Astrocyte of the spinal cord (primary cell): ENCODE measurements at places on chromosomes 16 and 17.
A peak's percentile ranks its signal among the peaks of the same experiment; 100 is the strongest.

GRCh38 chr17:42276609-42277341 is 584 bp upstream of the STAT5B start:
- peak; percentile 83 for DNase-seq

- DNase-seq: peak; percentile 38
Observed at GRCh38 chr16:456891-457483, 31.5 kb downstream of the RAB11FIP3 start.

GRCh38 chr17:77115510-77115909 is 25.3 kb upstream of the SEC14L1 start:
- no peak for DNase-seq

GRCh38 chr17:82416771-82417170 is 1.4 kb upstream of the HEXD start:
- DNase-seq: no peak

DNA sequence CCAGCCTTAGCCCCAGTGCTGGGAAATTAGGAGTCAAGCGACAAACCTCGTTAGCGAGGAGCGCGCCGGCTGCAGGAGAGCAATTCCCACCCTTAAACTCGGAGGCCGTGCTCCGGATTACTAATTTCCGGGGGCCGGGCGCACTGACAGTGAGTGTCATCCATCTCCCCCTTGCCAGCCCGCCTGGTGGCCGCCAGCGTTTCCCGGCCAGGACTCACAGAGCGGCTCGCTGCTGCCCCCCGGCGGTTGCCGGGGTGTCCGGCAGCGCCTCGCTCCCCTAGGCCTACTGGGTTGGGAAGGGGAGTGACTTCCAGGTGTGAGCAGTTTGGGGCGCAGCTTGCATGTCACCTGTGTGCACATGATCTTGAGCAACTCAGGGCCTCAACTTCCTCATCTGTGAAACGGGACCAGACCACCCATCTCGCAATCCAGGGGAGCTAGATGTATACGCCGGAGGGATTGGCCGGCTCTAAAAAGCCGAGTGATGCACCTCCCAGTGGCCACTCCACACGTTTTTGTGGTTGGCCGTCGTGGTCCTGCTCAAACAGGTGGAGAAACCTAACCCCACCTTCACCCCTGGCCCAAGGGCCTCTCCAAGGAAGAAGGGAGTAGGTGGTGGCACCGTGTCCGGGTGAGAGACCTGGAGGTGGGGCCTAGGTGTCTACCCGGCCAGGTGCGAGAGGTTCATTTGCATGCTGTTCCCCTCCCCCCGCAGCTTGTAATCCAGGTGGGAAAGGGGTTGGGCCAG is 2.5 kb upstream of the GSE1 start:
- DNase-seq: peak; percentile 77

- no peak for DNase-seq
Observed at GRCh38 chr16:55624696-55625095, 31.1 kb upstream of the SLC6A2 start.

- DNase-seq: peak; percentile 11
Observed at GRCh38 chr17:2724784-2725164, 13.2 kb upstream of the CLUH start.

DNA sequence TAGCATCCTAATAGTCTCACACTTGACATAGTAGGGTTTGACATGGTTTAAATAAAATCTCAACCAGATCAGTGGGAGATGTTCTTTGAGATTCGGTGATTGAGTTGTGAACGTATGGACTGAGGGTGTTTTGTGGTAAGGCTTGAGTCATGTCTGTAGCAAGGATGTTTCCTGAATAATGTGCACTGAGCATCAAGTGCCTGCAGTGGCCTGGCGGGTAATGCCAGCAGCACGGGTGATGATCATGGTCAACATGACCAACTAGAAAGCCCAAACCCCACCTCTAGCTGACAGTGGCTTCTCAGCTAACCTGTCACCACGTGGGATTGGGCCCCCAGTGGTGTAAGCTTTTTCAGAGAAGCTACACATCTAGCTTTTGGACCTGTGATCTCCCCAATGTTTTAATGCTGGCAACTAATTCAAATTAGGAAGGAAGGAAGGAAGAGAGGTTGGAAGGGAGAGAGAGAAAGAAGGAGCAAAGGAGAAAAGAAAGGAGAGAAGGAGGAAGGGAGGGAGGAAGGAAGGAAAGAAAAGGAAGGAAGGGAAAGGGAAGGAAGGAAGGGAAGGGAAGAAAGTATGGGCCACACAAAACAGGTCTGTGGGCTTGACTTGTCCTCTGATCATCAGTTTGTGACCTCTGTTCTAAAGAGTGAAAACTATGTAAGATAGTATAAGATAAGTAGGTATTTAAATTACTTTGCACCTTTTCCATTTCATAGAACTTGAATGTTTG is 55.4 kb downstream of the WWOX start:
- DNase-seq: no peak

DNA sequence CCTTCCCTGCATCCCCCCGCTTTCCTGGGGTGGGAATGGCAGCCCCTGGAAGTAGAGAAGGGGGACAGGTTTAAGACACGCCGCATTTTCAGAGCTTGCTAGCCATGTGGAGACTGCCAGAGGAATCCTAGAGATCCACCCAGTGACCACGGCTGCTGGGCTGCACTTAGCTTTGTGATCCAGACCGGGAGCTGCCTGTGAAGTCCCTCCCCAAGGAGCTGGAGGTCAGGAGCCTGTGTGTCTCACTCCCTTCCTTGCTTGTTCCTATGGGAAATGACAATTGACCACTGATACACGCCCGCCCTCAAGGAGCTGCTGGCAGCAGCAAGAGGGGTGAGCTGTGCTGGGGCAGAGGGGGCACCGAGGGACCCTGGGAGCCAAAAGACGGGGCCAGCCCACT is 73.7 kb downstream of the SREBF1 start:
- DNase-seq: no peak

DNA sequence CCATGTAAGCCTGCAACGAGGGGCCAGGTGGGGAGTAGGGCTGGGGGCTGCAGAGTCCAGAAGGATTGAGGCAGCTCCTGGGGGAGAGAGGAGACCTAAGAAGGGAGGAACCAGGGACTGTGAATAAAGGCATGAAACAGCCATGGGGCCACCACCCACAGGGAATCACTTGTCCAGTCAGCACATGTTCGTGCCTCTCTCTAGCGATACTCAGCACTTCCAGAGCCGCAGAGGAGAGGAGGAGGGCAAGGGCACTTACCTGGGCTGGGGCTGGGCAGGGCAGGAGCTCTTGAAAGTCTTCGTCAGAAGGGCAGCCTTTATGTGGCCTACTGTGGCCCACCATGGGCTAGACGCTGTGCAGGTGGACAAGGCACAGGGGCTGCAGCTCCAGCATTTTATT is 24.2 kb downstream of the CACNA1G start:
- DNase-seq: no peak

GRCh38 chr16:73610605-73611156 is 562.8 kb upstream of the ZFHX3 start:
- DNase-seq: no peak

DNA sequence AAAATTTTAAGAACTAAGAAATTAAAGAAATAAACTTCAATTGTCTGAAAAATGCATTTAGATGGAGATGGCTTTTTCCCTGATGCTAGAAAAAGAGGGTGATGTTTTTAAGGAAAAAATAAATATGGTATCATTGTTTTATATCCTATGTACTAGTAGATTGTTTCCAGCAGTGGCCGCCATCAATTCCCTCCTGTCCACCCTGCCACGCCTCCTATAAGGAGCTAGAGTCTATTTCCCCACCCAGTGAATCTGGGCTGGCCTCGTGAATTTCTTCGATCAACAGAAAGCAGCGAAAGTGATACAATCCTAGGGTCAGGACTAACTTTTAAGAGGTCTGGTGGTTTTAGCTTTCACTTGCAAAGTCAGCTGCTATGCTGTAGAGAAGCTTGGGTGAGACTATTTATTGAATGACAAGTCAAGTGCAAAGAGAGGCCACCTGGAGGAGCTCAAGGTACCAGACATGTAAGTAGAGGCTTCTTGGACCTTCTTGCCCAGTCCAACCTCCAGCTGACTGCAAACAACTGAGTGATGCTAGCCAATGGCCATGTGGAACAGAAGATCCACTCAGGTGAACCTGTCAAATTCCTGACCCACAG is 80.9 kb upstream of the MTMR4 start:
- no peak for DNase-seq

- DNase-seq: no peak
Observed at GRCh38 chr16:84050316-84050715, 7.7 kb upstream of the SLC38A8 start.

DNA sequence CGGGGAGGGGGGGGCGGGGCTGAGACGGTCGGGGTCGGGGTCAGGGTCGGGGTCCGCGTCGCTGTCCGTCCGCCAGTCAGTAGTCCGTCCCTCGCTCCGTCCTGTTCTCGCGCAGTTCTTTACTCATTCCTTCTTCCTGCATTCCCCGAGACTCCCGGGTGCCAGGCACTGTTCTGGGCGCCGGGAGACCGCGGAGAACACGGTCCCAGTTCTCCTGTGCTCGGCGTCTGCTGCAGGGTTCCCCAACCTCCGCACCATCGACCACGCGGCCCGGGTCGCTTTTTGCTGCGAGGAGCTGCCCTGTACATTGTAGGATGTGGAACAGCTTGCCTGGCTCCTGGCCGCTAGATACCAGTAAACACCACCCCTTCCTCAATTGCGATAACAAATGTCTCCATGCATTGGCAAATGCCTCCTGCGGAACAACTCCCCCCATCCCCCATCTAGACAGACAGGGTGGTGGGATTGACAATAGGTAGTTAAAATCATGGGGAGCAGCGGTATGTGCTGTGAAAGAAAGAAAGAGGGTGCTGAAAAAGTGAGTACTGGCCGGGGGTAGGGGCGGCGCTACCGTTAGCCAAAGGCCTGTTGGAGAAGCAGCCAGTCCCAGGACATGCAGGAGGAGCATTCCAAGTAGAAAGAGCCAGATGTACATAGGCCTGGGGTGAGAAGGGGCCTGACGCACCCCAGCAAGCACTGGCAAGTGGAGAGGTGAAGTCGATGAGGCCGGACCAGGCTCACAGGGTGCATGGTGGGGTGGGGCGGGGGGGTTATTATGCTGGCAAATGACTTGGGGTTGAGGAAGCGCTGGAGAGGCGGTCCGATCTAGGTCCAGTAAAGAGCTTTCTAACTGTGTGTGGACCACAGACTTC is 631 bp downstream of the TRAF7 start:
- peak; percentile 67 for DNase-seq

DNA sequence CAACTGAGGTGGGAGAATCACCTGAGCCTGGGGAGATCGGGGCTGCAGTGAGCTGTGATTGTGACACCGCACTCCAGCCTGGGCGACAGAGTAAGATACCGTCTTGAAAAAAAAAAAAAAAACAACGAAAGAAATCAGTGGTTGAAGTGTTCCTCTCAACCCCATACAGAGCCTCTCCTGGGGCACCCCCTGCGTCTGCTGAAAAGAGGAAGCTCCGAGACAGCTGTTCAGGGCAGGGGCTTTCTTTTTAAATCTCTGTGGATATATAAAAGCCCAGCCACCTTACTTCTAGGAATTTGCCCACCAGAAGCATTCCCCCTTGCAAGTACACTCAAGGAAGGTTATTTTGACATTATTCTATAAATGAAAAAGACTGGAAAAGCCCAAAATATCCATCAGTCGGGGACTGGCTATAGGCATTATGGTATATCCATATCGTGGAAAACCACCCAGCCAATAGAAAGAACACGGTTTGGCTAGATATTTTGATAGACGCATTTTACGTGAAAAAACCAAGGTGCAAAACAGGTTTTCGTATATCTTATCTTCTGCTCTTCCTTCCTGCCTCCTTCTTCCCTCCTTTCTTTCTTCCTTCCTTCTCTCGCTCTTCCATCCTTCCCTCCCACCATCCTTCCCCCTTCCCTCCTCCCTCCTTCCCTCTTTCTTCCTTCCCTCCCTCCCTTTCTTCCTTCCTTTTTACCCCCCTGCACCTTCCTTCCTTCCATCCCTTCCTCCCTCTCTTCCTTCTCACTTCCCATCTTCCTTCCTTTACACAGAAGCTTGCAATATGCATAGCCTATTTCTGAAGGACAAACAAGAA is 9.2 kb upstream of the CCL22 start:
- DNase-seq: no peak

GRCh38 chr16:27465483-27465879 is 63.5 kb downstream of the IL21R start:
- no peak for DNase-seq

DNA sequence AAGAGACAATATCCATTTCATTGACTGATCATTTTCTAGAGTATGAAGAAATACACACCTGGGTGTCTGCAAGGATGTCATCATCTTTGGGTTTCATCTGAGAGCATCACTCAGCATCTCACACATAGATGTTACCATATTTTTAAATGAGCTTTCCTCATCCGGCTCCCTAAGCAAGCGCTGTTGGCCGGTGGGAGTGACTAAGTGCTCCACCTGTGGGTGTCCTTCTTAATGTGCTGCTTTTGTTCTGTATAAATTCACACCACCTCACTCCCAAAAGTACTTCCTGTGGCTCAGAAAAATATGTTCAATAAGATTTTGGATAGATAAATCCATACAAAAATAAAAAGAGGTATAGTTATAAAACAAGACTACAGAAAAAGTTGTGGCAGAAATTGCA is 7.4 kb downstream of the SSTR2 start:
- no peak for DNase-seq

DNA sequence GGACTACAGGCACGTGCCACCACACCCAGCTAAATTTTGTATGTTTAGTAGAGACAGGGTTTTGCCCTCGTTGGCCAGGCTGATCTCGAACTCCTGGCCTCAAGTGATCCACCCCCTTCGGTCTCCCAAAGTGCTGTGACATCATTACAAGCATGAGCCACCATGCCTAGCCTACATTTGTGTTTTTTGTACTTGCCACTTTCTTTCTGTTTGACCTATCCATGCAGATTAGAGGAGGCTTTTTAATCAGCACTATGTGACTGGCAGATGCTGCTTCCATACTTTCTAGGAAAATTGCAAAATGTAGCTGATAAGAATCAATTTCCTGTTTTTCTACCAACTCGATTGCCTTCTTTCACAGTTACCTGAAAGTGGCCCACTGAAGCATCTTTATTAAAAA is 57.3 kb downstream of the B9D1 start:
- DNase-seq: no peak

DNA sequence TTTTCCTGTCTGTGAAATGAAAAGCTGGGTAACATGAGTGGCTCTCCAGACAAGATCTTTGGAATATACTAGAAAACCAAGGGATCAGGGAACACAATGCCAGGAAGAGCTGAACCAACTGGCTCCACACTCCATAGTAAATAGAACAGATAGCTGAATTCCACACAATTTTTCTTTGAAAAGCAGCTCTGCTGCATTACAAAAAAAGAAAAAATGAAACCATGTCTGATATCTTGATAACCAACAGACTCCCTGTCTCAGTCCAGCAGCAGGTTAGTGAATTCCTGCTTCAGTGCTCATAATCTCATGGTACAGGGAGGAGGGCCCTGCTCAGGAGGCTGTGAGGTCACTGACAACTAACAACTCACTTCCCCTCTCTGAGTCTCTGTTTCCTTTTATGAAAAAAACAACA is 97.1 kb downstream of the CDH11 start:
- peak; percentile 46 for DNase-seq

- peak; percentile 46 for DNase-seq
Observed at GRCh38 chr17:57881783-57882351, 32.0 kb upstream of the MRPS23 start.

GRCh38 chr16:55370762-55371482 is 46.9 kb downstream of the IRX6 start:
- DNase-seq: peak; percentile 35
